BJ (cell line): ENCODE measurements at places on chromosomes 2 and 18.

GRCh38 chr18:44856157-44856556 is 175.5 kb downstream of the SETBP1 start:
- no peak for DNase-seq

- no peak for DNase-seq
These were observed 472.4 kb upstream of the SPHKAP start for GRCh38 chr2:228653884-228654283.

- DNase-seq = no peak
These were observed 3.4 kb downstream of the RPS27A start for GRCh38 chr2:55235724-55236538.

GRCh38 chr18:50857694-50858093 is 21.2 kb upstream of the ME2 start:
- DNase-seq = no peak

- DNase-seq = no peak
These were observed 278.4 kb upstream of the FIGN start for GRCh38 chr2:164014068-164014731.

- no peak for DNase-seq
These were observed 22.5 kb downstream of the GCFC2 start for GRCh38 chr2:75688196-75688595.

DNA sequence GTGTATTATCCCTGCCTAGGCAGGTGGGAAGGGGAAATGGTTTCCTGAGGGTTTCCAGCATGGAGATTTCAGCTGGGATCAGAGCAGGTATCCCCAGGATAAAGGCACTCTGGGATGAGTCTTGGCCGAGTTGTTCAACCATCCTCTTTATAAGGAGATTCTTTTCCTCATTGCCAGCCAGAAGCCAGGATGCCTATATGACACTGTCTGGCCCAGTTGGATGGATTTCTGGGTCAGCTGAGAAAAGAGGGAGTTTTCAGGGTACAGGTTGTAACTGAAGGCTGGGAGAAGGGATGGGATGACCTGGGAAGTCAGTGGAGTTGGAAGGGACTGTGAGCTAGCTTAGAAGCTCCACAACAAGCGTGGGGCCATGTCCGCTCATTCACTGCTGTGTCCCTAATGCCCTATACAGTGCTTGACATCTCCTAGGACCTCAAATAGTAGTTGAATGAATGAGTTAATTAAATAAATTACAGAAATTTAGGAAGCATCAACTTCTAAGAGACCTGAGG is 8.3 kb downstream of the RHOB start:
- DNase-seq = no peak

DNA sequence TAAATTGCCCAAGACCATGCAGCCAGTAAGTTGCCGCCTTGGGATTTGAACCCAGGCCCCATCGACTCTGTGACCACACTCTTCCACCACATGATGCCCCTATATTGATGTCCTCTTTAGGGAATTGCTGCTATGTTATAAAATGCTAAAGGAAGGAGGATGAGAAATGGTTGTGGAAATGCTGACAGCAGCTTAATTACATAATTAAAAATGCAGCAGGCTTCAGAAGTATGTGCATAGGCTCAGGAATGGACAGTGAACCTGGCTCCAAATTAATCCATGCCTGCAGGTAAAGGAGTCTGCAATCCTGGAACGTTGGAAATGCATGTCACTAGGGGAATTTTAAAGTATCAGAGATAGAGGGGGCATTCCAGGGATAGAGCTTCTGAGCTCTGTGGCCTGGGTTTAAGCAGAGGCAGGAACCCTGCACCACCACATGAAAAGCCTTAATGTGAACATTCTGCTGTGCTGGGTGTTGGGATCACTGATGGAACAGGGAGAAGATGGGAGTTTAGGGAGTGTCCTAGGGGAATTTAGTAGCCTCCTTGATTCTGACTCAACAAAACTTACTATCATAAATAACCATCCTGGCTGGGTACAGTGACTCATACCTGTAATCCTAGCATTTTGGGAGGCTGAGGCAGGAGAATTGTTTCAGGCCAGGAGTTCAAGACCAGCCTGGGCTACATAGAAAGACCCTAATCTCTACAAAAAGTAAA is 76.1 kb upstream of the CCDC85A start:
- no peak for DNase-seq

GRCh38 chr2:9639000-9639602 is 8.3 kb upstream of the YWHAQ start:
- DNase-seq = no peak

DNA sequence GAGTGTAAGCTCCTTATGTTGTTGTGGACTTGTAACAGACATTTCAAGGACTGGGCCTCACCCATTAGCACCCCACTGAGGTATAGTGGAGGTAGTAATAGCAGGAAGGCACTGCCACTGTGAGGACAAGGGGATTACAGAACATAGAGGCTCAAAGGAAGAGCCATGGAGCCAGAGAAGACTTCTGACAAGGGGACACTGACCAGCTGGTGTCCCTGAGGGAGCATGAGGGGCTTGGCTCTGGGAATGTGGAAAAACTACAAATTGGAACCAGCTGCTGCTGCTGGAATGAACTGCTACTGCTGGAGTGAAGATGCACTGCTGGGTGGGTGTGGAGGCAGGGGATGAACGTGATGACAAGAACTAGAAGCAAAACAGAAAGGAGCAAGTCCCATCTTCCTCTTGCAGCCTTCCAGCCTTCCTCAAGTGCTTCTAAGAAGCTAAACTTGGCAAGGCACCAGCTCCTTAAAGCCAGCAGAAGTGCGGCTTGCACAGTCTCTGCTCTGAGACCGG is 167.3 kb upstream of the NOSTRIN start:
- no peak for DNase-seq

- no peak for DNase-seq
These were observed 123.7 kb upstream of the KLF7 start for GRCh38 chr2:207289295-207290018.

GRCh38 chr2:239853706-239854327 is 171.3 kb downstream of the NDUFA10 start:
- no peak for DNase-seq

DNA sequence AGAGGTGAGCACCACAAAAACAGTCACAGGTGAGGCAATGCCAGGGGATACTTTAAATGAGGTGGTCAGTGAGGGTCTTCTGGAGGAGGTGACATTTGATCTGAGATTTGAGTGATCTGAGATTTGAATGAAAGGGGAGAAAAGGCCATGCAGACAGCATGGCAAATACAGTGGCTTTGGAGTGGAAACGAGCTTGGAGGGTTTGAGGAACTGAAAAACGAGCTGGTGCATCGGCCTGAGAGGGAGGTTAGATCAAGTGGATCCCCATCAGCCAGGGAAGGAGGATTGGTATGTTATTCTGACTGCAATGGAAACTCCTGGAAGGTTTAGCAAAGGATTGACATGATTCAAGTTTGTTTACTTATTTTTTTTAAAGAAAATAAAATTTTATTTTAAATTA is 245.1 kb downstream of the KCNS3 start:
- DNase-seq = no peak

GRCh38 chr2:158042666-158043065 is 59.0 kb upstream of the UPP2 start:
- DNase-seq = no peak

- no peak for DNase-seq
These were observed 735.9 kb downstream of the ERBB4 start for GRCh38 chr2:211802666-211803065.

DNA sequence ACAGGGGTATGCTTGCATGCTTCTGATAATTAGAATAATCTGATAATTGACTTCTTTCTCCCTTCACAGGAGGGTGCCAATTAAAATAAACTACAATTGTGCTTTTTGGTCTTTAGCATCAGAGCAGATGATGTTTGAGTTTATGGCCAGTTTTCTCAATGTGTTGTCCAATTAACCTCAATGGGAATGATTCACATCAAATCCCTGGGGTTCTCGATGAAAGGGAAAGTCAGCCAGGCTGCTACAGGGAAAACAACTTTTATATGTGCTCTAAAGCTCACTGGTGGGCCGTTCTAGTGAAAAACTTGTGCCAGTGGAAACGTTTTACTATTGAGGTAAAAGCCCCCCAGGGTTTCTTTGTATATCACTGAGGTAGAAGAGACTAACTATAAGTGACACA is 887.3 kb upstream of the CRIM1 start:
- no peak for DNase-seq

DNA sequence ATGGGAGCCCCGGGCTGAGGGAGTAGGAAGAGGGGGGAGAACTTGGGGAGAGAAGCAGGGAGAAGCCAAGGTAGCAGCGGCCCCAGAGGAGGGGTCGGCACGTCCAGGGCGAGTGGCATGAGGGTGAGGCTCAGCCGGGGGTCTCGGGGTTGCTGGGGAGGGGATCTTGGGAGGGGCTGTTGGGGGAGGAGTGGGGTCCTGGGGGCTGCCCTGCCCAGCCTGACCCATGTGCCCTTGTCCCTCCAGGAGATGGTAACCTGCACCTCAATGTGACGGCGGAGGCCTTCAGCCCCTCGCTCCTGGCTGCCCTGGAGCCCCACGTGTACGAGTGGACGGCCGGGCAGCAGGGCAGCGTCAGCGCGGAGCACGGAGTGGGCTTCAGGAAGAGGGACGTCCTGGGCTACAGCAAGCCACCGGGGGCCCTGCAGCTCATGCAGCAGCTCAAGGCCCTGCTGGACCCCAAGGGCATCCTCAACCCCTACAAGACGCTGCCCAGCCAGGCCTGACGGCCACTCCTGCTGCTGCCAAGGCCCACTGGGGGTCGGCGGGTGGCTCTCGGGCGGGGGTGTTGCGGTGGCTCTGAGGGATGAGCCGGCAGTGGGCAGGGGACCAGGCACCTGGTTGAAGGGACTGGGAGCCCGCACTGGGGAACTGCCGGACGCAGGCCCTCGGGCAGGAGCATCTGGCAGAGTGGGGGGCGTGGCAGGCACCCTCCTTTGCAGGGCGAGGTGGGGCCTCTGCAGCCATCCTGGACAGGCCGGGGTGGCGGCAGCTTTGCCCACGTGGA is 9.0 kb upstream of the GAL3ST2 start:
- no peak for DNase-seq

DNA sequence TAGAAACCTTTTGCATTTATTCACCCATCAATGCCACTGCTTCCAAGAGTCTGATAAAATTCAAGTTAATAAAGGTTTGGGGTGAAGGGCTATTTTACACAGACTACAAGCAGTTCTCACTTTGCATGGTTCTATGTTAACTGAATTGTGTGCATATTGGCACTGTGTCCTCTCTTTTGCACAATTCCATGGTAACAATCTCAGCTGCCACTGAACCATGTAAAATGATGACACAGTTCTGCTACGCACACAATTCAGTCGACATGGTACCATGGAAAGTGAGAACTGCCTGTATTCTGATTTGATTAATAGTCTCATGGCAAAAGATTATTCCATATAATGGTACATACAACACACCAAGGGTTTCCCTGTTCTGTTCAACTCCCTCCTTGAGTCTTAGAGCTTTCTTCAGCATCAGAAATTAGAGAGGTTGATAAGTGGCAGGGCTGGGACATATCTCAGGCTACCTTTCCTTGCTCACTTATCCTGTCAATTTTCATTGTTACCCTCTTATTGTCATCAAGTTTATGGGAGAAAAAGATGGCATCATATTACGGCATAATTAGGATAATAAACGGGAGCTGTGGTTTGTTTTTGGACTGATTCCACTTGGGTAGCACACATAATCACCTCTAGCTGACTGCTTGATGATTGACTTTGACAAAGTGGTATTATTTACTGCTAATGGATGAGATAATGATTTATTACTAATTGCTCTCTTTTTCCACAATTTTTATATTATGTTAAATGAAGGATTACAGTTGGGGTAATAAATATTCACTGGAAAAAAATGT is 139.3 kb upstream of the CREB1 start:
- DNase-seq = no peak

- no peak for DNase-seq
These were observed 2.4 kb downstream of the EFHD1 start for GRCh38 chr2:232635820-232636219.

GRCh38 chr18:70243131-70243929 is 37.8 kb upstream of the RTTN start:
- DNase-seq = no peak

GRCh38 chr2:18176679-18177215 is 298.3 kb downstream of the KCNS3 start:
- DNase-seq = no peak

DNA sequence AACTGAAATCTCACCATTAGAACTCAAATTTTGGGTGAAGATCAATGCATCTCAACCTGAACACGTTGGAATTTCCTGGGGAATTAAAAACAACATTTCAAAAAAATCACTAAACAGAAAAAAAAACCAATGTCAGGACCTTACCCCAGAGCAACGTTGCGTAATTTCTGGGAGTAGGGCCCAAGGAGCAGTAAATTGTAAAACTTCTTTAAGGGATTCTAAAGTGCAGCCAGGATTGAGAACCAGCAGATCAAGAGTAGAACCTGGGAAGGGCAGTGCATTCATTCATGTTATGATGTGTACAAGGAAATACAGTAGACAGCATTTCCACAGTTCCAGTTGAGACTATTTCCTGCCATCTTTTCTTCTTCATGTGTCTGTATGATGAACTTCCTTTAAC is 56.9 kb downstream of the RHBDD1 start:
- no peak for DNase-seq

DNA sequence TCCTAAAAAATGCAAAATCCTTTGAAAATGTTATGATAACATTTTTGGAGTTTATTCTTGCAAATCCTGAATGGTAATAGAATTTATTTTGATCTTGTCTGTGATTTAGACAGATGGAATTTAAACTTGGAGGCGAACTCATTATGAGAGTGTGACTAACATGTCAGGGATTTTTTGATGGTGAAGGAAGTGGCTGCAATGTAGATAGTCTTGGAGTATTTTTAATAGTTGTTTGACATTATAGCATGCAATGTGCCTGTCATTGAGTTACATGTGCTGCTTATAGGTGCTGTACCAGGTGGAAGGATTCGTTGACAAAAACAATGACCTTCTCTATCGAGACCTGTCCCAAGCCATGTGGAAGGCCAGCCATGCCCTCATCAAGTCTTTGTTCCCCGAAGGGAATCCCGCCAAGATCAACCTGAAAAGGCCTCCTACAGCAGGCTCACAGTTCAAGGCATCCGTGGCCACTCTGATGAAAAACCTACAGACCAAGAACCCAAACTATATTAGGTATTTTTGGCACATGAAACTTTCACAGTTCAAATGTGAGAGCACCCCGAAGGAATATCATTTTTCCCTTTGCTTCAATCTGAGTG is 141.8 kb downstream of the MYO1B start:
- peak; percentile 58 for DNase-seq

GRCh38 chr2:234019896-234020295 is 30.6 kb upstream of the SPP2 start:
- no peak for DNase-seq

- DNase-seq = no peak
These were observed 133.2 kb upstream of the EPAS1 start for GRCh38 chr2:46163804-46164528.

- DNase-seq = no peak
These were observed 15.9 kb upstream of the CHAC2 start for GRCh38 chr2:53751728-53752127.

DNA sequence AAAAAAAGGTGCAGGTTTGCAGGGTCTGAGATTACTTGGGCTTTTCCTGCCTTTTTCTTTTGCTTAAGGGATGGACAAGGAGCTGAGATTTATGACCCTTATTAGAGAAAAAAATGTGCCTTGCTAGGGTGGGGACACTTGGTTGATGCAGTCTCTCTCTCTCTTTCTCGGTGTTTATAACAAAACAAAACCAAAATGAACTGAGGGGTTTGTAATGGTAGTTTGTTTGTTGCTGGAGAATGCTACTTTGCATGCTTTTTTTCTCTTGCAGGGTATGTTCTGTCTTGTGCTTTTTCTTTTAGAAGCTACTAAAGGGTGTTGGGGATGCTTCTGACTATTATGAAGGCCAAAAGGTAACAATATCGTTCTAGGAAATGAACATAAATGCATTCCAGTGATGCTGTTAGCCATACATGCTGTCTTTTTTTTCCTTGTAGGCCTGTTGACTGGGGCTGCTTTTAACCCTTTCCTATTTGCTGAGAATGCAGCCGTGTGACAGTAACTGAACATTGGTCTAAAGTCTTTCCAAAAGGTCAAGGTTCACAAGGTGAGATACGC is 435 bp downstream of the ZNF532 start:
- no peak for DNase-seq
